ENCODE measurements at places on chromosomes 11 and 22. TPM values are rescaled to one million over a fixed set of nuclear protein-coding genes. Genes with fewer than 3 reads are reported as not detected.

- no peak for DNase-seq
These were observed 35.7 kb downstream of the NF2 start for GRCh38 chr22:29639096-29639495.

DNA sequence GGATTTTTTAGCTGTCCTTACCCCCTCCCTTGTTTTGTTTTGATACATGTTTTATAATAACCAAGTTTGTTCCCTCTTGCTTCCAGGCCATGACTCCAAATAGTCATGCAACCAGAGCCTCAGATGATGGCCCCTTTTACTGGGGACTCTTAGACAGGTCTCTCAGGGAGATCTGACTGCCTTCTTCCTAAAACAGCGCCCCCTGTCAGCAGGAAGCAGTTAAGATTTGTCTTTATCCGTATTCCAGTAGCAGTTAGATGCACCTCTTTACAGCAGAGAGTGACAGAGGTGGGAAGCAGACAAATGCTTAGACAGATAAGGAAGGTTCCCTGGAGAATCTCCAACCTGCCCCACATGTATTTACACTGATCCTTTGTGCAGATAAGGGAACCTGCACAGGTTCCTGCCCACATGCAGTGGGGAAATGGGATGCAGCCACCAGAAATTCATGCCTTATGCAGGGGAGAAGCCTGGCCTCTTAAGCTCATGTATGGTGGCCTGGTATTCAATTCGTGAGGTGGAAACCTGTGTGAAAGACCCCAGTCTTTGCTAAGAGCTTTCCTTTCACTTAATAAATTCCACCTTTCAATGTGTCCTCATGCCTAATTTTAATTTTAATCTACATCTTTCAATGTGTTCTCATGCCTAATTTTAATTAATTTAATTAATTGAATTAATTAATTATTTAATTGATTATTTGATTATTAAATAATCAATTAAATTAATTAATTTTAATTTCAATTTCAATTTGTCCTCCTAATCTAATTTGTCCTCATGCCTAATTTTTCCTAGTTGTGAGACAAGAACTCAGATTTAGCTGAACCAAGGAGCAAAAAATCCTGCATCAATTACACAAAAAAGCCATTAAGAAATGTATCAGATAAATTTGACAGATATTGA is 11.5 kb upstream of the GLYAT start:
- DNase-seq, result no peak

DNA sequence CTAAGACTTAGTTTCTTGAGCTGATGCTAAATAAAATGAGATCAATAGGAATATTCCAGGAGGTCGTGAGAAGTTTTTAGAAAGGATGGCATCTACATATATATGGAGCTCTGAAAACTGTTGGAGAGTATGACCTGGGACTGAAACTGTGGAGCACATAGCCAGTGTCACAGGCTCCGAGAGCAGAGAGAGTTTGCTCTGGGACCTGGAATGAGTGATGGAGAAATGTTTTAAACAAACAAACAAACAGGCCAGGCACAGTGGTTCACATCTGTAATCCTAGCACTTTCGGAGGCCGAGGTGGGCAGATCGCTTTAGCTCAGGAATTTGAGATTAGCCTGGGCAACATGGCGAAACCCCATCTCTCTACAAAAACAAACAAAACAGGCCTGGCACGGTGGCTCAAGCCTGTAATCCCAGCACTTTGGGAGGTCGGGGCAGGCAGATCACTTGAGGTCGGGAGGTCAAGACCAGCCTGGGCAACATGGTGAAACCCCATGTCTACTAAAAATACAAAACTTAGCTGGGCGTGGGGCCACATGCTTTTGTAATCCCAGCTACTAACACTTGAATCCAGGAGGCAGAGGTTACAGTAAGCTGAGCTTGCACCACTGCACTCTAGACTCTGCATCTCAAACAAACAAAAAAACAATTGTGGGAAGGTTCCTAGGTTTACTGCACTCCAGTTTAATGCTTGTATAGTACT is 67.1 kb downstream of the SLC35F2 start:
- DNase-seq, result no peak

DNA sequence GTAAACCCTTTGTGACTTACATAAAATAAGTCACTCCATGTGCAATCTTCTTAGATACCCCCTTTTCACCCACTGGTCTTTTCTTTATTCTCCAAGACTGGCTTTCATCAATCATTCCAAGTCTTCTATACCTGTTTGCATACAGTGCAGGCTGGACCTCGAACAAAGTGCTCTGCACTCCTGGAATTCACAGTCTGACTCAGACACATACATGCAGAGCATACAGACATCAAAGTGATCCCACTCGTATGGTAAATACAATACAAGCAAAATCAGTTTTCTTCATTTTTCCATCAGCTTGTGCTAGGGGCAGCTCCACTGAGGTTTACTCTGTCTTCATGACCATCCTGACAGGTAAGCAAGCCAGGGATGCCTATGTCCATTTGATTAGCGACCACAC is 16.8 kb upstream of the TMPRSS5 start:
- no peak for DNase-seq

DNA sequence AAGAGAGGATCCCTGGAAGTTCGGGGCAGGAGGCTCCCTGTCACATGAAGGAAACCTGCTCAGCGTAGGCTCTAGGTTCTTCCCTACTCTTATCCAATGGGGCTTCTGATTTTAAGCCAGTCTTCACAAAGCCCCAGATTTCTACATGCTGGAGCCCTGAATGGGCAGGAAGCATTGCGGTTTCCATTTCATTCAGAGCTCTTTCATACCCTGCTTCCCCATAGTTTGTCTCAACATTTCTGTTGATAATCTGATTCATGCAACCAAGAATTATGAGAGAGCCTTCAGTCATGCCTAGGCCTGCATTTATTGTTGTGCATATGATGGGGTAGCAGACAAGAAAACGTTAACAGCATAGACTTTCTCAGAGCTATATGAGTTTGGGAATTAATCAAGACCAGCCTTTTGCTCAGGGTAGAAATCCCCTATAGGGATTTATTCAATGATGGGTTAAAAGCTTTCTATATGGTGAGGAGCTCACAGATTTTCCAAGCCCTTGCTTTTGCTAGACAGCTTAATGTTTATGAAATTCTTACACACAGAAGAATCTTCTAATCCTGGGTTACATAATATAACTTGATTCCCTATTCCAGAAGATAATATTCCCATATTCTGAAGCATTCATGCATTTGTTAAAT is 15.9 kb downstream of the OR51B4 start:
- no peak for DNase-seq

DNA sequence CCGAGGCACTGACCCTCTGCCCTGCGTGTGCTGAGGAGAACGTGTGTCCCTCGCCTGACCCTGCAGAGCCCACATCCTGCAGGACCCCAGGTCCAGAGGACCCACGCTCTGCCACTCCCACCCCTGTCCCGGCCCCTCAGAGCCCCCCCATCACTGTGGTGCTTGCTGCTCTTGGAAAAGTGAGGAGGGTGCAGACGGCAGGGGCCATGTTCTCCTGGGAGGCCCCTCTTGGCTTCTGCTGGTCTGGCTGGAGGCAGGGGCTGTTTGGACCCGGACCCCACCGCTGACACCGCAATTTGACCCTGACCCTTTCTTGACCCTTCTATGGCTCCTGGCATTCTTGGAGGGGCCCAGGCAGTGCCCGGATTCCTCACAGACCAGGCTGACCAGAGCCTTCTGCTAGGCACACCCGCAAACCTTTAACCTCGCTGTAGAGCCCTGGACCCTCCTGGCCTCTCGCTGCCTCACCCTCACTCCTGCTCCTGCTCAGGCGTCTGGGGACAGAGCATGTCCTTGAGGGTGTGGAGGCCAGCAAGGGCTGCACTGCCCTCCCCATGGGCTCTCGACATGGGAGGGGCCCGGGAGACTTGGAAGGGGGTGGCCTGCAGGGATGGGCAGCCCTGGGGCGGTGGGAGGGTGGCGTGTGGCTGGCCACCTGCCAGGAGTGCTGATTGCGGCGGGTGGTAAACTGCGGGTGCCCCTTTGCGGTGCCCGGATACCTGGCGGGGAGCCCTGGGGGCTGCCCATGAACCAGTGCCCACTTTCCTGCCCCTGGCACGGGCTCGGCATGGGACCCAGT is 37.0 kb upstream of the MUC5AC start:
- DNase-seq, result no peak

DNA sequence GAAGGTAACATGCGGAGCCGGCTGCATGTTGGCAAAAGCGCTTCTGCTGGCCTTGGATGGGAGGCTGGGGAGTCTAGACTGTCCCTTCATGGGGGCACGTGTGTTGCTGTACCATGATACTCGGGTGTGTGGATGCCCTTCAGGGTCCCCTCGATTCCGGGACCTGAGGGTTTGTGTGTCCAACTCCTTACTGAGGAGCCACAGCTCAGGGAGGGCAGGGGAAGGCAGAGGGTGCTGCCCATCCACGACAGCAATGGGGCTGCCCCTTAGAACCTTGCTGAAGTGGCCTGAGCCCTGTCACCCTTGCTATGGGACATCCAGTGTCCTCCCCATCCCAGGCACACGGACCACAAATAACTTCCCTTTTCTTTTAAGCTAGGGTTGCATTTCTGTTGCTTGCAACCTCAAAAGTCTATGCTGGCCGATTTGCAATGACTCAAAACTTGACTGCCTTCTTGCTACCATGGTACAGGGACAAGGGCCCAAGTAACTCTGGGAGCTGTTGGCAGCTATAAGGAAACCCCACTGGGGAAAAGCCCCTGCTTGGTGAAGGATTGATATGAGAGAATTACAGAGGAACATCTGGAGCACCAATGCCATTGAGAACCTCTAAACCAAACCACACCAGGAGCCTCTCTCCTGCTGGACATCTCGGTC is 43.8 kb downstream of the RTL6 start:
- no peak for DNase-seq

GRCh38 chr11:6249770-6250555 is 9.7 kb upstream of the CCKBR start:
- no peak for DNase-seq

DNA sequence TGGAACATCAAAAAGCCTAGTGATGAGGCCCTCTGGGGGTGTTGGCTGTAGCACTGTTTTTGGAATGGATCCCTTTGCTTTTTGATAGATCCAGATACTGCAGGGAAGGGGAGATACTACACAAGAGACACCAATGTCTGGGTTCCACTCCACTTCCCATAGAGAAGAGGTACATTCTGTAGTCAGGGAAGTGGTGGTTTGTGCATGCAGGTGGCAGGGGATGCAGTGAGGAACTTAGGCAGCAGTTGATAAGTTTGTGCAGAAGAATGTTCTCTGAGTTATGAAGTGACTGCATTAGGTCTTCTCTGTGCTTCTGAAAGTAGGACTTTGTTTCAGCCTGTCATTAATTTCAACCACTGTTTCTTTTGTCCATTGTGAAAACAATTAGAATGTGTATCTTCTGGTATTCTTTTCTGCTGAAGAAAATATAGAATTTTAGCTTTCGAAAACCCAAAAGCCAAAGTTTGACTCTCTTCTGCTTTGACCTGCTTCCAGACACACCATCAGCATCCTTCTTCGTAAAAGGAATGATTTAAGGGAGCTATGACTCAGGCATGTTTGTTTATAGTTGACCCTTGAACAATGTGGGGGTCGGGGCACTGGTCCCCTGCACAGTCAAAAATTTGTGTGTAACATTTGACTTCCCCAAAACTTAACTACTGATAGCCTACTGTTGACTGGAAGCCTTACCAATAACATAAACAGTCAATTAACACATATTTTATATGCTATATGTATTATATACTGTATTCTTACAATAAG is 25.6 kb downstream of the PANX1 start:
- DNase-seq, result no peak

DNA sequence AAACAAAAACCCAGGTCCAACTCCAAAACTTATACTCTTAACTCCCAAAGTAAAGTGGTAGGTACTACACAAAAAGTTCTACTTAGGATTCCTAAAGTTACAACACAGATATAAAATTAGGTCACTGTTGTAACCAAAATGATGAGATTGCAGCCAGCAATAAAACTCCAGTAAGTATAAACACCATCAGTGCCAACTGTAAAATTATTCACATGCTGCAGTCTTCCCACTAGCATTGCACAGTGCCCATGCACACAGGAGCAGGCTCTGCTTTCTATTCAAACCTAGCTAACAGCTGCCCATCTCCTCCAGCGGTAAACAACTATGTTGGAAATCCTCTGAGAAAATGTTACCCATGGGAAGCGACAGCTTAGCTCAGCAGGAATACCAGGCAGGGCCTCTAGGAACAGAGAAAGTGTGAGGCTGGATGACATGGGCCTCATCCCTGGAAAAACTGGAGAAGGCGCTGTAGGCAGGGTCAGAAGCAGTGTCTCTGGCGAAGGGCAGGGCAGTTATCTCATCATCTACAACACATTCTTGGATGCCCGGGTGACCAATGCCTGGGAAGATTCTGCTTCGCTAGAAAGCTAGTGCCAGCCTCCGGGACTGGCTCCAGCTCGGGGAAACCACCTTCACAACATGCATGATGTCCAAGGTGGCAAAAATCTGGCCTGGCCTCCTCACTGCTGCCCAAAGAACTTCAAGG is 9.1 kb downstream of the CPT1A start:
- DNase-seq, result no peak

- DNase-seq, result no peak
These were observed 42.6 kb downstream of the FLRT1 start for GRCh38 chr11:64078284-64078683.

DNA sequence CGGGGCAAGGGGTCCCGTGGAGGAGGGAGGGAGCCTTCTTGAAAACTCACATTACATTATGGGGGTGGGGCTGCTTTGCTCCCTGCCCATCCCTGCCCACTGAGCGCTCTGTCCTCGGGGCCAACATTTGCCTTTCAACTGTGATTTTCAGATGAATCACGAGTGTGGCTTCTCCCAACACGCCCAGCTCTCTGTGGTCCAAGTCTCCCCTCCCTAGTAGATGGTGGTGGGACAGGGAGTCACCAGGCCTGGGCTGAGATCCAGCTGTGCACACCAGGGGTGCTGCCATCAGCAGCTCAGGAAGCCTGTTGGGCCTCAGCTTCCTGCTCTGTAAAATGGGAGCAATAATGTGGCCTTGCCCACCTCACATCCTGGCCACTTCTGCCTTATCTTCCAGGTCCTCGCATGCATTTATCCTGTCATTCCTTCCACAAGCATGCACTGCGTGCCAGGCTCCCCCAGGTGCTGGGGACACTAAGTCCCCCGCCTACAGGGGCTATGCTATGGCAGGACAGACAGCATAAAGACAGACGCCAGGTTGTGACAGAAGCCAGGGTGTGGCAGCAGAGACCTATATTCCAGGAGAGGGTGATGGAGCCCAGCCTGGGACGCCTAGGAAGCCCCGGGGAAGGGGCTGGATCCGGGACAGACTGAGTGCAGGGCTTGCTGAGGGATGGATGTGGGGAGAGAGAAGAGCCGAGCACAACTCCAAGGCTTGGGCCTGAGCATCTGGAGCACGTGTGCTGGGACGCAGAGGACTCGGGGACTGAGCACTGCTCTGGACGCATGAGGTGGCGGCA is 30.5 kb downstream of the NFAM1 start:
- no peak for DNase-seq

GRCh38 chr11:13721760-13722159 is 53.3 kb downstream of the FAR1 start:
- DNase-seq, result no peak

GRCh38 chr11:105071089-105071732 is 26.1 kb upstream of the CARD16 start:
- no peak for DNase-seq

GAS2 gene
- total RNA-seq, result 0.88 TPM

SCGB1D2 gene
- not detected for total RNA-seq

GRAP2 gene
- total RNA-seq, result not detected

GPHA2 gene
- total RNA-seq, result not detected

MUS81 gene
- 50.4 TPM for total RNA-seq

HBB gene
- not detected for total RNA-seq

ZNF215 gene
- total RNA-seq, result 3.7 TPM

PIK3IP1 gene
- total RNA-seq, result 26.5 TPM

CARD10 gene
- total RNA-seq, result 34.8 TPM

POLA2 gene
- total RNA-seq, result 16.1 TPM

RIMBP3C gene
- 0.44 TPM for total RNA-seq

TMPRSS13 gene
- total RNA-seq, result 0.06 TPM

GSTT2B gene
- 3.0 TPM for total RNA-seq
